Hepatic stellate cell (primary cell): ENCODE measurements at places on chromosomes 11 and 22.
A peak's percentile ranks its signal among the peaks of the same experiment; 100 is the strongest.

DNA sequence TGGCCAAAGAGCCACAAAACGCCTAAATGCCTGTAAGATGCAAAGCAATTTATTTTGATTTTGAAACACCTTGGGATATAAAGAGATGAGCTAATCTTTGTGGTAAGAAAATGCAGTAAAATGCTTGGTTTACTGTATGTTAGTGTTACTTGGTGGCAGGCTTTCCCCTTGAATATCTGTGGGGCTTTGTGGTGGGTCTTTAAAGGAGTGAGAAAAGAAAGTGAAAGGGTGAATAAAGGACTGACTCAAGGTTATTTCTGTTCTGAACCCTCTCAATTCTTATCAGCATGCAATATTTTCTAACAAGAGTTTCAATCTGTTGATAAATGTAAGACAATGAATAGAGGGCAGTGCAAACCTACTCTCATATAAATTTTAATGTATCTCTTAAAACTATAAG, 1555.9 kb upstream of the RAG2 start:
- DNase-seq, result no peak

DNA sequence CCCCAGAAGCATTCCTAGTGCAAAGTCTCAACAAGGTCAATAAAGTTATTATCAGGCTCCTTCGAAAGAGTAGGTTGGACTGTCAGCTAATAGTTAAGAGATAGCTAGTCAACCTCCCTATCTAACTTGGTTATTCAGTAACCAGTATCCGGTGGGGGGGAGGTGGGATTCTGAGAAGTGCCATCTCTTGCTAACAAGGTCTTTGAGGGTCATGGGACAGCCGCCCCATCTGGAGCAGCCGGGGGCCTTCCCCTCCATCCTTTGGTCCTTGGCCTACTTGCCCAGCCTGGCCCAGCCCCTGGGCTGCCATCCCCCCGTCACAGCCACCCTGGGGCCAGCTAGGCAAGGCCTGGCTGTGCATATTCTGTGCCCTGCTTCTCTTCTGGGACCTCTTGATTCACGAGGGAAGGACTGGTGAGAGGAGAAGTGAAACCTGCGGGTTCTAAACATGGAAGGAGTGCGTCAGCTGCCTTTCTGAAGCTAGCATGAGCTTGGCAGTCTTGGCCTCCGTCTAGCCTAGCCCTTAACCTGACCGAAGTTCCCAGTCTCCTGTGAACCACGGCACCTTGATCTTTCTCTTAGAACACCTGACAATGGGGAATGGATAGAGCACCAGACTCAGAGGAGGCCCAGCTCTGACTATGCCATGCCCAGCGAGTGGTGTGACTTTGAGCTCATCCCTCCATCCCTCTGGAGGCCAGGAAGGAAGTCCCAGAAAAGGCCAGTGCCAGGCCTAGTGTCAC, 9.3 kb downstream of the SLC37A2 start:
- DNase-seq, result no peak

GRCh38 chr11:61004180-61004611, 32.7 kb downstream of the CD6 start:
- no peak for DNase-seq

DNA sequence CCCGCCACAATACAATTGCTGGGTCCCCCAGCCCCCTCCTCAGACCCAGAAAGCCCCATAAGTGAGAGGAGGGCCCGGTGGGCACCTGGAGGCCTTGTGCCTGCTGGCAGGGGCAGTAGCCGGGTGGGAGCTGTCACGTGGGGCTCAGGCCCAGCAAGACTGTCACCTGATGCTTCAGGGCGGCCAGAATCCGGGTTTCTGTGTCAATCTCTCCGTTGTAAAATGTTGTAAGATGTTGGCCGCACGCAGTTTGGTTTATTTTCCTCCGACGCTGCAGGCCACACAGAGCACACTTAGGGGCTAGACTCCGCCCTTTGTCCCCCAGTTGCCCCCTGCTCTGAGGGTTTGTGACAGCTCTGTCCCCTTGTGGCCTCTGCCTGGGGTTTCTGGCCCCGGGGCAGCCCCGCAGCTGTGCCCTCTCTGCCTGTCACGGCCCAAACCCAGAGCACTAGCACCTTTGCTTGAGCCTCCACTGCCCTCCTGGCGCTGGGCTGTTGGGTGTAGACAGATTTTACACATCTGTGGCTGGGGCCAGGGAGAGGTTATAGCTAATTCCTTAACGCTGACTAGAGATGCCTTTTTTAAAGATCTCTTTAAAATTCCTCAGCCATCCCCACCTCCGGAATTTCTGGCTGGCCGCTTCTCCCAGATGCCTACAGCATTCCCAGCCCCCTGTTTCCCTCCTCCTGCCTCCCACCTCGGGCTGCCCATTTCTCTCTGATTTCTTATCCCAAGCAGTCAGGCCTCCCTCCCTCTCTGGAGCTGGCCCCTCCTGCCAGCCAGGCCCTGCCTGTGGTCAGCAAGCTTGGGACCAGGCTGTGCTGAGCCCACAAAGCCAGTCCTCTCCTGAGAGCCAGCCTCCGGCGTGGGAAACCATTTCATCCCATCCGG, 3.2 kb upstream of the PRR5 start:
- peak; percentile 77 for DNase-seq

GRCh38 chr22:46079861-46080821, 70.2 kb upstream of the PPARA start:
- peak; percentile 88 for DNase-seq

DNA sequence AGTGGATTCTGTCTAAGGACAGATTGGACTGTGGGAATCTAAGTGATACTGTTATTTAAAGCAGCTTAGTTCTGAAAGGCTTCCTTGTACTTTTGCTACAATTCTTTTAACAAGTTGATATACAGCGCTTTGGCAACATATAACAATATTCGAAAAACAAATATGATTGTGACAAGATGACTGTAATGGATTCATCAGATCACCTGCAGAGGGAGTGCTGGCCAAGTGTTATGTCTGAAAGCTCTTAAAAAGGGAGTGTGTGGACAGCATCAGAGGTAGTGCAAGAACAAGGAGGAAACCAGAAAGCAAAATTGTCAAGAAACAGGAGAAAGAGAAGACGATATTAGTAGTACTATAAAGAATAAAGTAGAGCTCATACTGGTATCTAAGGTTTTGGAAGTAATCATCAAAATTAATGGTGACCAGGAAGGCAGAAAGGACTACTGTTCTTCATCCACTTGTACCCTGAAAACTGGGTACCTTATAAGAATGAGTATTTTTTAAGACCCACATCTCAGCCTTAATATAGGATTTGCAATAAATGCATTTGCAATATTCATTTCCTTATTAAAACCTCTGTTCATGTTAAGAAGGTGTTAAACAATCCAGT, 1112.0 kb upstream of the CCDC90B start:
- DNase-seq, result no peak

GRCh38 chr11:72475381-72475780, 41.0 kb upstream of the CLPB start:
- DNase-seq, result no peak
